Thoracic aorta (tissue), 2 donors: ENCODE measurements at places on chromosomes 6 and 20.
A peak's percentile ranks its signal among the peaks of the same experiment; 100 is the strongest.

GRCh38 chr20:24455081-24455480, 14.3 kb upstream of the SYNDIG1 start:
- H3K27ac ChIP-seq = no peak overlapping the region
- H3K4me3 ChIP-seq = no peak overlapping the region
- DNase-seq = no peak
- no peaks in the 10 kb centered on the region for H3K36me3 ChIP-seq
- no peaks in the 10 kb centered on the region for H3K4me1 ChIP-seq

DNA sequence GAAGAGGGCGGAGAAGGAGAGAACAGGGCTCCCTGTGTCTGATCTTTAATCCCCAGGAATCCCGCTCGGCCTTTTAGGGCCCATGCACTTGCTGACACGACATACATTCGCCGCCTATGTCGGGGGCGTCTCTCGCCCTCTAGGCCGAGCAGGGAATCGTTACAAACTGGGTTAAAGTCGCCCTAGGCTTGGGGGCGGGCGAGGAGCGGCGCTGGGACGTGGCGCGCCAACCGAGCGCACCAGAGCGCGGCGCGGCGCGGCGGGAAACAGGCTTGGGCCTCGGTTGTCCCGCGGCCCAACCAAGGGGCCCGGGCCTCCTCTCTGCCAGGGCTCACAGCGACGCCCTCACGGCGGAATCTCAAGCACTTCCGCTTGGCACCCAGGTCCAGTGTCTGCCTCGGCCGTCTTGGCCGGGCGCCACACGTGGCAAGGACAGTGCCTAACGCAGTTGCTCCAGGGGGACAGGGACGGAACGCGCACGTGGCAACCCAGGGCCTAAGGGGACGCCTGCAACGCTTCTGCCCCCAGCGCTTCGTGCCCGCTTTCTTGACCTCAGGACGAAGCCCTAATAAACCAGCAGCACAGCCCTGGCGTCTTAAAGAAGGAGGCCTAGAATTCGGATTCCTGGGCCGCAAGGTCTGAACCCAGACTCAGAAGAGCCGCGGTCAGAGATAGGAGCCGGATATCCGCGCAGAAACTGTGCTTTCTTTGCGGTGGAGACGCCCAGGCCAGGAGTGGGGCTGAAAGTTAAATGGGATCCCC, 71.5 kb downstream of the NCR2 start:
- H3K27me3 ChIP-seq = no peaks in the 10 kb centered on the region
- no peak overlapping the region for H3K27ac ChIP-seq
- no peaks in the 10 kb centered on the region for H3K36me3 ChIP-seq

DNA sequence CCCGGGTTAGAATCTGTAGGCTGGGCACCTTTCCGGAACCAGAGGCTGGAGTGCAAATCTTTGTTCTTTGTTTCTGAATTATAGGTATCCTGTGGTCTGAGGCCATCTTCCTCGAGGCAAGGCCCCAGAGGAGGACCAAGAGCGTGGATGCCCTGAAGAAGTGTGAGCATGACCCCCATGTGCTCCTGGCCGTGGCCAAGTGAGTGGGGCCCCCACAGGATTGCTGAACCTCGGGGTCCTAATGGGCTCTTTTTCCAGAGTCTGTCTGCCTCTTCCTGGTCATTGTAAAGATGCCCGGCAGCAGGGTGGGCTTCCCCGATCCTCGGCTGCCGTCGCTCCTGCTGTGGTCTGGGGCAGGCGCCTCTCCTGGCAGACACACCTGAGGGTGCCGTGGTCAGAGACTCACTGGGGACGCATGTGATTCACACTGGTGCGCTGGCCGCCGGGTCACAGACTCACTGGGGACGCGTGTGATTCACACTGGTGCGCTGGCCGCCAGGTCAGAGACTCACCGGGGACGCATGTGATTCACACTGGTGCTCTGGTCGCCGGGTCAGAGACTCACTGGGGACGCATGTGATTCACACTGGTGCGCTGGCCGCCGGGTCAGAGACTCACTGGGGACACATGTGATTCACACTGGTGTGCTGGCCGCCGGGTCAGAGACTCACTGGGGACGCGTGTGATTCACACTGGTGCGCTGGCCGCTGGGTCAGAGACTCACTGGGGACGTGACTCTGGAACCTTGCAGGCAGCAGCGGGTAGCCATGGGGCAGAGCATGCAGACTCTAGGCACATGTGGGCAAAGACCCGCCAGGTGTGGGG, 6.5 kb upstream of the C20orf204 start:
- no peaks in the 10 kb centered on the region for H3K27me3 ChIP-seq
- H3K36me3 ChIP-seq = peaks cover 76% of the 10 kb centered on the region
- H3K27ac ChIP-seq = no peak overlapping the region
- no peak overlapping the region for H3K4me3 ChIP-seq

DNA sequence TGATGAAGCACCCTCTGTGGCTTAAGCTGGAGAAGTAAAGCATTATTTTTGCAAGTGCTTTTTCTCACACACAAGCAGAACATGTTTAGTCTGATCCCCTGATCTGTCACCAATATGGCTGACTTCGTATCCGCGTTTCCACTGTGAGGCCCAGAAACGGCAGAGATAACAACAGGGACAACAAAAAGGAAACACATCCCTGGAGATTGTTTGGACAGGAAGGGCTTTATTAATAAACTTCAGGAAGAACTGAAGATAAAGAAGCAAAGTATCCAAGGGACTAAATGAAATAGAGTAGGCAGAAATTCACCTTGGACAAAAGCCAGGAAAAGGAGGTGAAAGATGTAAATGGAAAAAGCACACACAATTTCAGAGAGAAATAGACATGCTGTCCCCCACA, 49.2 kb downstream of the RARS2 start:
- no peaks in the 10 kb centered on the region for H3K27me3 ChIP-seq
- H3K27ac ChIP-seq = no peak overlapping the region
- H3K36me3 ChIP-seq = no peaks in the 10 kb centered on the region
- H3K4me3 ChIP-seq = no peak overlapping the region

- no peaks in the 10 kb centered on the region for H3K36me3 ChIP-seq
- DNase-seq = no peak
- H3K4me3 ChIP-seq = peak overlapping the region; percentile 10
- no peaks in the 10 kb centered on the region for H3K27me3 ChIP-seq
- no peaks in the 10 kb centered on the region for H3K4me1 ChIP-seq
Measured at GRCh38 chr6:6686748-6687601, 98.5 kb downstream of the LY86 start.

DNA sequence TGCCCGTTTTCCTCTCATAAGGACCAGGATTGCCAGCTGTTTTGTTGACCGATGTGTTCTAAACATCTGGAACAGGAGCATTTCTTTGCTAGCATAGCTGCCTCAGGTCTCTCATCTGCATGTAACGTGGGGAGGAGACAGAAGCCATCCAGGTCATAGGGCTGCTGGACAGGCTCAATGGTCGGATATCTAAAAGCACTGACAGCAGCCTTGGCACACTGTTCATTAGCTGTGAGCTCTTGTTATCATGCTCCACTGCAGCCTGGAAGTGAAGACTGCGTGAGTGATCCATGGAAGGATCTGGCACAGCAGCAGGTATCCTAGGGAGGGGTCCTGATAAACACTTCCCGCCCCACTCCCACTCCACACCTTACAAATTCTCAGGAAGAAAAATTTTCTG, 175.3 kb downstream of the LRFN2 start:
- H3K4me3 ChIP-seq = no peak overlapping the region
- no peaks in the 10 kb centered on the region for H3K36me3 ChIP-seq
- no peak overlapping the region for H3K27ac ChIP-seq
- no peak for DNase-seq
- H3K27me3 ChIP-seq = no peaks in the 10 kb centered on the region
- no peaks in the 10 kb centered on the region for H3K4me1 ChIP-seq

GRCh38 chr20:51223183-51223720, 200.3 kb upstream of the KCNG1 start:
- H3K27me3 ChIP-seq = no peaks in the 10 kb centered on the region
- no peaks in the 10 kb centered on the region for H3K4me1 ChIP-seq
- no peaks in the 10 kb centered on the region for H3K36me3 ChIP-seq
- DNase-seq = no peak

DNA sequence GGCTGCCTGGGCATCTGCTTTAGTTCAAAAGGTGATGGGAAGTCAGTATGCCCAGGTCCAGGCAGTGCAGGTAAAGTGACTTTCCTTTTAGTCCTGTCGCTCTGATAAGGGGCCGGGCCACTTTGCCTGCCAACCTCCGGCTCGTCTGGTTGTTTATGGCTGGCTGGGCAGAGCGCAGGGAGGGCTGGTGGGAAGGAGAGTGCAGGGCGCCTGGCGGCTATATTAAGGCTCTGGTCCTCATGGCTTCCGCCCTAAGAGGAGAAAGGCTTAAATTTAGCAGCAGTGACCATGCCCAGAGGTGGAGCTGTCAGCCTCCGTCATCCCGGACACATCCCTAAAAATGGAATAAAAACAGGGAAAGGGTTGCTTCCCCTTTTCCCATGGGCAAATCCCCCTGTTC, 14.6 kb downstream of the GATA5 start:
- no peak overlapping the region for H3K4me3 ChIP-seq
- no peaks in the 10 kb centered on the region for H3K27me3 ChIP-seq
- no peaks in the 10 kb centered on the region for H3K4me1 ChIP-seq
- H3K27ac ChIP-seq = no peak overlapping the region
- no peaks in the 10 kb centered on the region for H3K36me3 ChIP-seq

DNA sequence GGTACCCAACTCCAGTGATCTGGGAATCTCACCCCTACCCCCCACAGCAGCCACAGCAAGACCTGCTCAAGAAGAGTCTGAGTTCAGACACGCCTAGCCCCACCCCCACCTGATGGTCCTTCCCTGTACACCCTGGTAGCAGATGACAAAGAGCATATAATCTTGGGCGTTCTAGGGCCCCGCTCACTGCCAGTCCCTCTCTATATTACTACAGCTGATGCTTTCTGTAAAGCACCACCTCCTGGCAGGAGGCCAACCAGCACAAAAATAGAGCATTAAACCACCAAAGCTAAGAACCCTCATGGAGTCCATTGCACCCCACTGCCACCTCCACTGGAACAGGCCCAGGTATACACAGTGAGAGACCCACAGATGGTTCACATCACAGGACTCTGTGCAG, 42.3 kb upstream of the FAM210B start:
- H3K27ac ChIP-seq = no peak overlapping the region
- DNase-seq = no peak
- no peaks in the 10 kb centered on the region for H3K4me1 ChIP-seq
- H3K36me3 ChIP-seq = no peaks in the 10 kb centered on the region
- H3K4me3 ChIP-seq = no peak overlapping the region

GRCh38 chr20:29079769-29080690, 2177.4 kb upstream of the DEFB115 start:
- H3K4me1 ChIP-seq = no peaks in the 10 kb centered on the region
- no peaks in the 10 kb centered on the region for H3K27me3 ChIP-seq
- DNase-seq = no peak
- H3K4me3 ChIP-seq = peak overlapping the region; percentile 35
- H3K27ac ChIP-seq = peak overlapping the region; percentile 38
- H3K36me3 ChIP-seq = no peaks in the 10 kb centered on the region

DNA sequence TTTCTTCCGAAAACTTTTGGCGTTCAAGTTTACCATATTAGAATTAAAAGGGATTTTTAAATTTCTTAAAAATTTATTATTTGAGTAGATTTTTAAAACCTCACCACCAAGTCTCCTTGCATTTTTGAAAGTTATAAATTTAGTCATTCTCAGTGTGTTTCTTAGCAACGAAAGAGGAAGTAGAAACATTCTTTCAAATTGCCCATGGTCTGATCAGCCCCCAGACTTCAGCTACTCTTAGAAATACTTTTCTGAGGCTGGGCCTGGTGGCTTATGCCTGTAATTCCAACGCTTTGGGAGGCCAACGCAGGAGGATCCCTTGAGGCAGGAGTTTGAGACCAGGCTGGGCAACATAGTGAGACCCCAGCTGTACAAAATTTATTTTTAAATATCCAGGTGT, 15.1 kb upstream of the RTF2 start:
- H3K36me3 ChIP-seq = no peaks in the 10 kb centered on the region
- no peaks in the 10 kb centered on the region for H3K4me1 ChIP-seq
- no peak for DNase-seq
- no peak overlapping the region for H3K27ac ChIP-seq
- H3K4me3 ChIP-seq = no peak overlapping the region

GRCh38 chr20:38447251-38447661, 12.1 kb upstream of the SNHG17 start:
- no peaks in the 10 kb centered on the region for H3K27me3 ChIP-seq
- peaks cover 12% of the 10 kb centered on the region for H3K36me3 ChIP-seq
- DNase-seq = no peak
- peaks cover 9% of the 10 kb centered on the region for H3K4me1 ChIP-seq
- peak overlapping the region; percentile 72 for H3K27ac ChIP-seq
